ENCODE measurements at places on chromosomes 11 and 22.

DNA sequence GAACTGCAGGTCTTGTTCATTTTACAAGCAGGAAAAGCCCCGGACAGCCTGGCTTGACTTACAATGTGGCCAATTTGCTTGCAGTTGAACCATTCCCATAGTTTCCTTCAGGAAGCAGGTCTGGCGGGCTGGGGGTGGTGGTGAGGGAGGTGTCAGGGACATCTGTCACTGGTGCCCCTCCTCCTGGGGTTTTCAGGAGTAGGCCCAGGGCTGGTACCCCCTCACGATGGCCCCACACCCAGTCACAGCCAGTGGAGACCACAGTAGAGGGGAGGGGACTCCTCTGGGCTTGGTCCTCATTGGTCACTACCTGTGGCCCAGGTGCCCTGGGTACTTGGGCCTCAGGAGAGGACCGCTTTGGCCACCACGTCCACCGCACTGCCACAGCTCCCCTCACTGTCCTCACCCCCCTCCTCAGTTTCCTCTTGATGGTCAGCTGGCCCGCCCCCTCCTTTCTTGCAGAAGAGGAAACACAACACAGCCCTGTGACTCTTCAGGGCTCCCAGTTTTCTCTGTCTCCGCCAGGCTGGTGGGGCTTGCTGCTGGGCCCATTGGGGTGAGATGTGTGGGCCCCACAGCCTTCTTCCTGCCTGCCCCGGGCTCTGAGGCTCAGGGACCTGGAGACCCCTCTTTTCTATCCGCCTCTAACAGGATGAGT, 39.8 kb upstream of the SHISAL1 start:
- no peak for DNase-seq

DNA sequence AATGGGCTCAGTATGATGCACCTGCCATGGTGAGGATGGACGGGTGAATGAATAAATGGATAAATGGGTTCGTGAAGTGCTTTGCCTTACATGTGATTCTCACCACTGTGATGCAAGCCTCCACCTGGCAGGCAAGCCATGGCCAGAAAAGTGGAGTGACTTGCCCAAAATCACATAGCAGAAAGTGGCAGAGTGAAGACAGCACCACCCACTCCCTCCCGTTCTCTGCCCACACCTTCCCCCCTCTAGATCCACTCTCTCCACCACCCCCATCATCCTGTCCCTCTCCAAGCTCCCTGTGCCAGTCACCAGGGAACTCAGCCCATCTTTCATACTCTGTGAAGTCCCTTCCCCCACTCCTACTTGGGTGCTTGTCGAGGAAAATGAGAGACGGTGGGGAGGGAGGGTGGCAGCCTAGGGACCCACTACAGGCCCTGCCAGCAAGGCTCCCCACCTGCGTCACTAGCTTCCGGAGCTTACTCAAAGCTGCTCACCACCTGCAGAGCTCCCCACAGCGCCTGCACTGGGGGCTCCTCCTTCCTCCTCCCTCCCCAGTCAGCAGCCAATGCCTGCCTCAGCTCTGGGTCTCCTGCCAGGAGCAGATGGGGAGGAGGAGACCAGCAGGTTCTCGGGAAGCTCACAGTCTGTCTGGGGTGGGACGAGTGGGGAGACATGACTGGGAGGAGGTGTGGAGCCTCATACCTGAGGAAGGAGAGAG, 82.3 kb downstream of the PDE2A start:
- DNase-seq: no peak

- DNase-seq: no peak
Observed at GRCh38 chr11:113349528-113349927, 35.1 kb downstream of the TTC12 start.

DNA sequence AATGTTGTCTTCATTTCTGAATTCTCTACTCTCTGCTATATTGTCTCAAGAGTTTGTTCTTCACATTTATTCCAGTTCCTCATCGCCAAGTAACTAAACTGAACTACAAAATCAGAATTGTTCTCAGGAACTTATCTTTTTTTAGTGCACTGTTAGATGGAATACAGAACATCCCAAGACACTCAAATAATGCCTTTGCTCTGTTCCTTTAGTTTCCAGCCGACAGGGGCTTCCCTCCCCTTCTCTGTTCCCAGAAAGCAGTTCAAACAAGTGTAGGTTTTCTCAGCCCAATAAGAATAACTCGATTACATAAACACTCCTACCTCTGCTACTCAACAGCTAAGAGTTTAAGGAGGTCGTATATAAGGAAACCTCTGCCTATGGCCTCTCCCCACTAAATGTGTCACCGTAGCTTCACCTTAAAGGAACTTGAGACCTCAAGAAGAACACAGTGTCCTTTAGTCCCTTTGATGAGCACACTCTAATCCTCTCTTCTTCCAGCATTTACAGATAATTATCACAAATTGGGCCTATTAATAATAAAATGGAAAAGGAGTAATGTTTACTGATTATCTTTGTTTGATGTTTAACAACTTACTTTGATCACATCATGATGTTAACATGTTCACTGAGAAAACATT, 6.9 kb downstream of the POU2AF3 start:
- DNase-seq: no peak

GRCh38 chr11:4482445-4482844, at the start of gene OR52K1:
Gene OR52K1 (plus strand): TSS chr11:4482646. CDS start chr11:4488901, 6,255 bp downstream.
- DNase-seq: no peak

- DNase-seq: no peak
Observed at GRCh38 chr22:28015676-28016601, 96.9 kb upstream of the PITPNB start.

GRCh38 chr11:78812513-78813293, 238.0 kb upstream of the NARS2 start:
- no peak for DNase-seq

GRCh38 chr11:12757416-12757815, 83.2 kb downstream of the TEAD1 start:
- no peak for DNase-seq

DNA sequence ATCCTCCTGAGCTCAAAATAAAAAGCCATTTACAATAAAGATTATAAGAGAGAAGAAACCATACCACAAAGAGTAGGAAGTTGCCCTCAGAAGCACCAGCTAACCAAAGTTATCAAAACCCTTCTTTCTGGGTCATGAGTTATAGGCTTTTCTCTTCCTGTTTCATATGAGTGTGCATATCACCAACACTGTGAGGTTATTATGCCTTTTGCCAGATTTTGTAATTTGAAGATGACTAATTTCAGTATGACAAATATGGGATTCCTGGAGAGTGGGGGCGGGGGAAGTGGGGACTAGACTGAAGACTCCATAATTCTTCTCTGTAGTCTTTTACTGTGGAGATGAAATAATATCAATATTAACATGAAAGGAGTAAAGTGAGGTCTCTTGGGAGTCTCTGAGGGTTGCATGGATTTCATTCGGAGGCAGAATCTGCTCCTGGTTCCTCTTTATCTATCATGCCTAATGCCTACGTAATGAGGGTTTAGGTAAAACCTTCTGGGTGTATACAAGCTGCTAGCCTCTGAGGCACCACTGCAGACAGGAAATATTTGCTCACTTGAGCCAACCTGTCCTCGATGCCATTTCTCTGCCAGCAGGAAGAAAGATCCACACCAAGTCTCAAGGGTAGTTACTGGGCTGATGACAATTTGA, 2.1 kb downstream of the LPXN start:
- peak; percentile 24 for DNase-seq

DNA sequence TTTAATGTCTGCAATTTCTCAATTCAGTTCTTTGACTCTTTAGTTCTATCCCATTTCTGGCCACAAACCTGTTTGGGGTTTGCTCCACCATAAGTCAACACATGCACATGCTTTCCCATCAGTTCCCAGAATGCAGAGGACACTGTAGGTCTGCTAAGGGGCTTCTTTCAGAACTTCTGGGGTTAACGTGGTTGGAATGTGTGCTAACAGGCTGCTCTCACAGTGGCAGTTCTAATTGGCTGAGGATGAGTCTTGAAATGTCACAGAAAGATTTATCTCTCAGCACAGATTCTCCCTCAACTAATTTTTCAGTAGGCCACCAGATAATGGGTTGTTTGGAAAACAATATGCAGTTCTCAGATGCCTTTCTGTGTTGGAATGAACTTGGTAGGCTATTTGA, 703.4 kb downstream of the NTM start:
- DNase-seq: no peak

- peak; percentile 23 for DNase-seq
Observed at GRCh38 chr11:18844753-18845367, 53.3 kb upstream of the PTPN5 start.

DNA sequence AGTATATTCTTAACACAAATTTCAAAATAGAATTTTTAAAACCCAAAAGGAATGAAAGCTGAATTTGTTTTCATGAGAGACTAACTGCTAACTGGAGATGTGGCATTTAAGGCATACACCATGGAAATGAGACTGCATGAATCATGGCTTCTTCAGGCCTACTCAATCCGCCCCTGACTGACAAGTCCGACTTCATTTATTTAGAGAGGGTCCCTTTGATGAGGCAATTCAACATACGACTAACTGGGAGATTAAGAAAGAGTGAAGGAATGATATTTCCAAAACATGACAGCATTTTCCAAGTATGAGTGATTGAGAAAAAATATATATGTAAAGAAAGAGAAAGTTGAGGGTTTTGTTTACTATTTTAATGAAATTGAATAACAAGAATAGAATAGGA, 720.1 kb downstream of the DLG2 start:
- no peak for DNase-seq

GRCh38 chr11:124961972-124962609, 8.1 kb downstream of the CCDC15 start:
- DNase-seq: peak; percentile 65

DNA sequence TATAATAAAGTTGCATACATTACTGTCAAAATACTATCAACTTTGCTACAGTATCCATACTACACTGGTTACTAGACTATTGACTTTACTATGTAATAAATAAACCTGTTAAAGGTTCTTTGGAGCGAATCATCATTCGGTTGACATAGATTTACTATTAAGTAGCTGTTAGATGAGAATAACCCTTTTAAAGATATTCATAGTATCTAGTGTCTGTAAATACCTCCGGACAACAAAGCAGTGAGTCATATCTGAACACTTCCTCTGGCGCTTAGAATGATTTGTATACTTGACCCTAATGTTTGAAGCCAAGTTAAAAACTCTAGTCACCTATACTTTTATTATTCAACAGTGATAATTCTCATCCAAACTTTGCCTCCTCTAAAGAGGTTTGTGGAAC, 84.7 kb downstream of the MSANTD4 start:
- no peak for DNase-seq

DNA sequence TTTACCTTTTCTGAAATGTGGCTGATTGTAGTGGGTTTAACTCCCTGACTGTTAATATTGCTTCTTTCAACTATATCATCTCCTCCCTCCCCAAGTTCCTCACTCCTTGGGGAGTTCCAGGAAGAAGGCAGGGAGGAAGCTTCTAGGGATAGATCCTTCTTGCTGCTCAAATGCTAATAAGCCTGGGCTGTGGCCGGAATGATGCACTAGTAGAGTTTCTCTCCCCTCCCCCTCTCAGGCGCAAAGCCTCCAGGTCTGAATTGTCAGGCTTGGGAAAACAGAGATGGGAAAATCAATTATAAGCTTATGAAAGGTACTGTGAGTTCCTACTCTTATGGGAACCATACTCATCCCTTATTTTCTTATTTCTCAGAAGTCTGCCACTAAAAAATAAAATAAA, 30.8 kb downstream of the FEZ1 start:
- DNase-seq: no peak

DNA sequence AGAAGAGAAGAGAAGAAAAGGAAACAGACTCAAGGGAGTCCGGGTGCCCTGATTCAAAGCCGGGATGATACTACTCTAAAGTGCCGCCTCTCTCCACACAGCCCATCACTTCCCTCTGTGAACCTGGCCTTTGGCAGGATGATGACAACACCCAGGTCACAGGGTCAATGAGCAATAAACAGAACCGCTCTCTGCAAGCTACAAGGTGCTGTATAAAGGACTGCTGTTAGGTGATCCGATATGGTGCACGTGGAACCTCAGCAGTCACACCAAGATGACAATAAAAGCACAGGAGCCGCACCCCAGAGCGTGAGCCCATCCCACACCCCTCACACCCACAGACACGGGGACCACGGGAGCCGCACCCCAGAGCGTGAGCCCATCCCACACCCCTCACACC, 10.7 kb downstream of the TTLL1 start:
- no peak for DNase-seq

GRCh38 chr11:123373754-123374621, 56.1 kb upstream of the GRAMD1B start:
- no peak for DNase-seq

DNA sequence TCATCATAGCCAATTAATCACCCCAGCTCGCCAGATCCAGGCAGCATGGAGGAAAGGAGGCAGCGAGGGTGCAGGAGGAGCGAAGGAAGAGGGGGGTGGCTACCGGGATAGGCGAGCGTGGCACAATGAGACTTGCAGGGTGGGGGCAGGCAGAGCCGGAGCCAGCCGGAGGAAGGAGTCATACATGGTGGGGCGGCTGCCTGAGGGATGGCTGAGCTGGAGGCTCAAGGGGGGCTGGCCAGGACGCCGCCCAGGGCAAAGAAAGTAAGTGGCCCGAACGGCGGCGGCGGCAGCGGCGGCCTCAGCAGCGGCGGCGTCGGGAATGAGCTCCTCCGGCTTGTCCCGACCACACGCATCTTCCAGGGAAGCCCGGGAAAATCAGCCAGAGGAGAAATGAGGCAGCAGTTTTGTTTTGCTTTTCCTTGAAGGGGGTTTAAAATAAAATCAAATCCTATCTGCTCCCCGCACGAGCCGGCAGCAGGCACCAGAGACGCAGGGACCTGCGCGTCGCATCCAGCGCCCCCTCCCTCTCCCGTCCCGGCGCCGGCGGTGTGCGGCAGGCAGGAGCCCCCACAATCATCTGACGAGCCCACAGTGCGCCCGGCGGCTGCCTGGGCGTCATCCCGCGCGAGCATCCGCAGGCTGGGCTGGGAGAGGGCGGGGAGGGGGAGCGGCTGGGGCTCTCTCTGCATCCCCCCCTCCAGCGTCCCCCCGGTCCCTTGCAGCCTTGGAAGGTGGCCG, 263.6 kb downstream of the CTTN start:
- DNase-seq: no peak

DNA sequence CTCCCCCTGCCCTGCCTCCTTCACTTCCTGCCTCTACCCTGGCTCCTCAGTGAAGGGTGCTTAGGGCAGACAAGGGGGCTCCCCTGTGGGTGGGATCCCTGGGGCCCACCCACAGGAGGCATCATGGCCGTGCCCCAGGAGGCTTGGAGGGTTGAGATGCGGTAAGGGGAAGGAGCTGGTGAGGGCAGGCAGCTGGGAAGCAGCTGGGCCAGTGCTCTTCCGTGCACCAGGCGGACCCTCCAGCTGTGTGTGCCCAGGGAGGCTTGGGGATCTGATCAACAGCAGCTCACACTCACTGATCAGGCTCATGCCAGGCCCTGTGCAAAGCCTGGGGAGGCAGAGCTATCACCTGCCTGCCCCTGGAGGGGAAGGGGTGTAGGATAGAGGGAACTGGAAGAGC, 59.3 kb upstream of the TTLL12 start:
- no peak for DNase-seq

GRCh38 chr22:25357132-25357455, 137.7 kb downstream of the CRYBB2 start:
- no peak for DNase-seq

- no peak for DNase-seq
Observed at GRCh38 chr11:62843466-62843865, 4.1 kb upstream of the WDR74 start.

- no peak for DNase-seq
Observed at GRCh38 chr11:3626250-3626960, 15.4 kb downstream of the ART5 start.

GRCh38 chr11:83956119-83956697, 670.0 kb upstream of the CCDC90B start:
- no peak for DNase-seq

- DNase-seq: no peak
Observed at GRCh38 chr11:130865091-130865773, 51.0 kb downstream of the SNX19 start.
